Calu3 (cell line): ENCODE measurements at places on chromosomes 6 and 20.

DNA sequence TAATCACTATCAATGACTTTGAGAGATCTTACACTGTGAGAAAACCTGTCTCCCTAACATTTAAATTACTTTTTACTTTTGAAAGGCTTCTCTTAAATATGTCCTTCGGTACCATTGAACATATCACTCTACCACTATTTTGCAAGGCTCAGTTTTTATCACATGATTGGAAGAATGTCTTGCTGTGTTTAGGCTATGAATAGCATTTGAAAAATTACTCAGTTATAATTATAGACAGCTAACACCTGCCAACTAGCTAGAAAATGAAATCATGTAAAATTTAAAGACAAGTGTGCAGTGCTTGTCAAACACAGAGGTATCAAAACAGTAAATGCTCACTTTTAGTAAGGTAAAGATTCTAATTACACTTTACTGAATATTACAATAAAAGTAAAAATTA, 11.0 kb downstream of the SESN1 start:
- no peaks in the 10 kb centered on the region for H3K36me3 ChIP-seq
- no peaks in the 10 kb centered on the region for H3K27me3 ChIP-seq
- no peak overlapping the region for H3K4me3 ChIP-seq
- no peak for DNase-seq
- H3K27ac ChIP-seq = no peak overlapping the region

- H3K4me1 ChIP-seq = no peaks in the 10 kb centered on the region
- no peak overlapping the region for H3K27ac ChIP-seq
- no peaks in the 10 kb centered on the region for H3K36me3 ChIP-seq
- no peaks in the 10 kb centered on the region for H3K27me3 ChIP-seq
- no peak for DNase-seq
These were observed 171.3 kb downstream of the TPBG start for GRCh38 chr6:82534876-82535275.

GRCh38 chr20:18686696-18687095, 98.8 kb downstream of the DTD1 start:
- no peaks in the 10 kb centered on the region for H3K36me3 ChIP-seq
- H3K27ac ChIP-seq = no peak overlapping the region
- H3K27me3 ChIP-seq = no peaks in the 10 kb centered on the region
- no peak overlapping the region for H3K4me3 ChIP-seq
- DNase-seq = no peak

GRCh38 chr6:62265906-62266525, 20.0 kb downstream of the KHDRBS2 start:
- no peak overlapping the region for H3K27ac ChIP-seq
- no peaks in the 10 kb centered on the region for H3K36me3 ChIP-seq
- H3K27me3 ChIP-seq = no peaks in the 10 kb centered on the region
- DNase-seq = no peak

GRCh38 chr6:46138281-46138680, 8.5 kb downstream of the ENPP4 start:
- no peak overlapping the region for H3K27ac ChIP-seq
- no peaks in the 10 kb centered on the region for H3K27me3 ChIP-seq
- DNase-seq = no peak
- H3K4me3 ChIP-seq = no peak overlapping the region
- no peaks in the 10 kb centered on the region for H3K36me3 ChIP-seq

GRCh38 chr20:1900321-1900801, 5.2 kb downstream of the SIRPA start:
- no peak overlapping the region for H3K4me3 ChIP-seq
- no peaks in the 10 kb centered on the region for H3K27me3 ChIP-seq
- H3K27ac ChIP-seq = no peak overlapping the region
- H3K4me1 ChIP-seq = peaks cover 30% of the 10 kb centered on the region

DNA sequence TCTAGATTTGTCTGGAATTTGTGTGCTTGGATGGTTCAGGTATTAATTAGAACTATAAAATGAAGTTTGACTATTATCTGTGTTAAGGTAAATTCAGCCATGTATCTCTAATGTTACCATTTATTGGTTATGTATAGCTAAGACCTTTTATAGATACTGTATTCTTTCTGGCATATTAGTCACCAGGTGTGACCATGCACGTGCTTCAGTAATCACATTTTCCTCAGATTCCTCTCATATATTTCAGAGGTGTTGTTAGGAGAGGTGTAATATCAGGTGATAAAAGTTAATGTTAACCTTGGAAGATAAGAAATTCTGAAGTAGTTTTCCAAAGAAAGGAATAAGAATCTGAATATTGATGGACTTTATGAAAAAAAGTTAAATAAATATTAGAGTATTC, 194.5 kb upstream of the KHDRBS2 start:
- H3K4me3 ChIP-seq = no peak overlapping the region
- H3K4me1 ChIP-seq = no peaks in the 10 kb centered on the region
- H3K36me3 ChIP-seq = no peaks in the 10 kb centered on the region
- DNase-seq = no peak

DNA sequence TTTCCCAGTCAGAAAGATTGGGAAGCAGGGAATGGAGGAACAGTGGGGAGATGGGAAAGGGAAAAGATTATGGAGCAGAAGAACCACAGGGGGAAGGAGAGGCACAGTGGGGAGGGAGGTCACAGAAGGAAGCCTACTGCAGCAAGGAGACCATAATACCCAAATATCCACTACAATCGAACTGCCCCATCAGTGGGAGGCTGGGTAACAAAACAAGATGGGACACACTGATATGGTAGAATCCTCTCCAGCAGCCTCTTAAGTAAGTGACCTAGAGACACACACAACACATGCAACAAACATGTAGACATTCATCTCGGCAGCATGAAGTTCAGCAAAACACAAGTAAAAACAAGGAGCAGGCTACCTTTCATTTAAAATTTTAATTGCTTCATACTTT, 4.8 kb upstream of the FOXP4 start:
- peaks cover 20% of the 10 kb centered on the region for H3K36me3 ChIP-seq
- no peak overlapping the region for H3K4me3 ChIP-seq
- no peaks in the 10 kb centered on the region for H3K27me3 ChIP-seq

DNA sequence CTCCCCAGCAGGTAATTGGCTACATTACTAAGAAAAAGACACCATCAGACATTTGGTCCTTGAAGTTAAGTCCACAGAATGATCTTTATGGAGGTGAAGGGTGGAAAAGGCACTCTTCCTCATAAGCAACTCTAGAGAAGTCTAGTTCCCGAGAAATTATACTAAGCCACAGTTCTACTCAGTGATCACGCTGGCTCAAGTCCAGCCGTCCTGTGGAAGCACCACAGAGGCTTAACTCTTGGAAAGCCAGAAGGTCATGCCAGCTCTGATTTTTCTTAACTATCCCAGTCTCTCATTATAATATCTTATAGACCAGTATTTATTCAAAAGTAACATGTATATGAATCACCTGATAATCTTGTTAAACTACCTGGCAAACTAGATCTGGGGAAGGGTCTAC, 258.5 kb downstream of the EYA4 start:
- H3K4me1 ChIP-seq = peaks cover 19% of the 10 kb centered on the region
- H3K27ac ChIP-seq = no peak overlapping the region
- no peak overlapping the region for H3K4me3 ChIP-seq
- no peaks in the 10 kb centered on the region for H3K27me3 ChIP-seq
- no peaks in the 10 kb centered on the region for H3K36me3 ChIP-seq
- DNase-seq = no peak

DNA sequence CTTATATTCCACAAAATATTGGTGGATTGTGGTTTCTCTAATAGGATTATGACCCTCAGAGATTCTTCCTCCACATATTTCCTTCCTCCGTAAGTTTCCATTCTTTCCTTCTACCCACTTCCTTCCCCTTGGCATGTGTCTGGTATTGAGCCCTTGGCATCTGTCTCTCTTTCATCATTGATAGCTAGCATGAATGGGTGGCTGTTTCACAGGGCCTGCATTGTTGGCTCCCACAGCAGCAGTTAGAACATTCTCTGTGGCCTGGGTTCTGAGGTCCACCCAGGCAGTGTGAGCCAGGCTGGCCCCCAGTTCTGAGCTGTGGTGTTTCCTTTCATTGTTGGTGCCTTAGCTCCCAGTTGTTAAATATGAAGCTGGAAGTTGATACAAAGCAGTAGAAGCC, 125.3 kb downstream of the ANKS1A start:
- no peak overlapping the region for H3K4me3 ChIP-seq
- no peak overlapping the region for H3K27ac ChIP-seq
- no peak for DNase-seq

- H3K4me1 ChIP-seq = no peaks in the 10 kb centered on the region
- H3K36me3 ChIP-seq = no peaks in the 10 kb centered on the region
- H3K27ac ChIP-seq = no peak overlapping the region
These were observed 125.2 kb upstream of the RALGAPA2 start for GRCh38 chr20:20837574-20838021.

DNA sequence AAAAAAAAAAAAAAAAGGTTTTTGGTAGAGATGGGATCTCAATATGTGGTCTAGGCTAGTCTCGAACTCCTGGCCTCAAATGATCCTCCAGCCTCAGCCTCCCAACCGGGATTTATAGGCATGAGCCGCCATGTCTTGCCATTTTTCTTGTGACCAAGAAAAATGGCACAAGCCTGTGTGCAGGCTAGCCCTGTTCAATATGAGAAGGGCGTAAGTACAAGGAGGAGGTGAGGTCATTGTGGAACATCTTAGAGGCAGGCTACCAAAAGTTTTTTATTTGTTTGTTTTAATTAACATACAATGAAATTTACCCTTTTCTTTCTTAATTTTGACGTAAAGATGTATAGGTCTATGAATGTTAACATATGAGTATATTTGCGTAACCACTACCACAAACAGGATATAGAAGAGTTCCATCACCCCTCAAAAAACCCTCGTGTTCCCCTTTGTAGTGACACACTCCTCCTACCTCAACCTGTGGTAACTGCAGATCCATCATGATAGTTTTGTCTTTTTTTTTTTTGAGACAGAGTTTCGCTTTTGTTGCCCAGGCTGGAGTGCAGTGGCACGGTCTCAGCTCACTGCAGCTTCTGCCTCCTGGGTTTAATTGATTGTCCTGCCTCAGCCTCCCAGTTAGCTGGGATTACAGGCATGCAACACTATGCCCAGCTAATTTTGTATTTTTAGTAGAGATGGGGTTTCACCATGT, 28.3 kb upstream of the KIF3B start:
- H3K27ac ChIP-seq = no peak overlapping the region
- DNase-seq = no peak
- no peaks in the 10 kb centered on the region for H3K36me3 ChIP-seq
- no peak overlapping the region for H3K4me3 ChIP-seq
- H3K27me3 ChIP-seq = no peaks in the 10 kb centered on the region
- no peaks in the 10 kb centered on the region for H3K4me1 ChIP-seq

- no peaks in the 10 kb centered on the region for H3K36me3 ChIP-seq
- peak overlapping the region; percentile 4 for H3K27ac ChIP-seq
- no peaks in the 10 kb centered on the region for H3K27me3 ChIP-seq
- no peak for DNase-seq
- peaks cover 10% of the 10 kb centered on the region for H3K4me1 ChIP-seq
- no peak overlapping the region for H3K4me3 ChIP-seq
These were observed 191.4 kb downstream of the CENPW start for GRCh38 chr6:126531286-126531685.

- H3K27ac ChIP-seq = no peak overlapping the region
- H3K27me3 ChIP-seq = no peaks in the 10 kb centered on the region
- no peaks in the 10 kb centered on the region for H3K4me1 ChIP-seq
- DNase-seq = no peak
These were observed 698.5 kb downstream of the FRK start for GRCh38 chr6:115362234-115362633.

DNA sequence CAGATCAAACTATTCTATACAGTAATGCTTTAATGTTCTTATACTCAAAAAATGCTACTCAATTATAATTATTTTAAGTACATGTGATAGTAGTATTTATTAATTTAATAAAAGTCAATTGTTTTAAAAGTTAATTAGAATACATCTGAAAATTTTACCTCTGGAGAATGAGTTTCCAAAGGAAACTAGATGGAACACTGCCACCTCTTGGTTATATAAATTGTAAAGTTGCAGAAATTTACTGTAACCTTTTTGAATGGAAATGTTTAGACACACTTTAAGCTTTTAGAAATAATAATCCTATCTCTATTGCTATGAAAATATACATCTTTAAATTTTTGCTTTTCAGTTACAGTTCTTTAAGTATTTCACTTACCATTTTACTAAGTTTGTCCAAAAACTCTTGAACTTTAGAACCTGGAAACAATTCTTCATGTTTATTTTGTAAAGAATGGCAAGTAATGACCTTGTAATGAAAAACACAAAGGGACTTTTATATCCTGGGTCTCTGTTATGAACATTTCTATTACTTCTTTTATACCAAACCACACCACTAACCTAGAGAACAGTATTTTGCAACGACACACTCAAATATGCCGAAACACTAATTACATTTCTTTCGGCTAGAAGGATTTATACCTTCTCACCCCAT, 10.9 kb upstream of the BMP5 start:
- DNase-seq = no peak
- H3K36me3 ChIP-seq = no peaks in the 10 kb centered on the region
- H3K27ac ChIP-seq = no peak overlapping the region
- no peak overlapping the region for H3K4me3 ChIP-seq
- H3K4me1 ChIP-seq = peaks cover 18% of the 10 kb centered on the region

DNA sequence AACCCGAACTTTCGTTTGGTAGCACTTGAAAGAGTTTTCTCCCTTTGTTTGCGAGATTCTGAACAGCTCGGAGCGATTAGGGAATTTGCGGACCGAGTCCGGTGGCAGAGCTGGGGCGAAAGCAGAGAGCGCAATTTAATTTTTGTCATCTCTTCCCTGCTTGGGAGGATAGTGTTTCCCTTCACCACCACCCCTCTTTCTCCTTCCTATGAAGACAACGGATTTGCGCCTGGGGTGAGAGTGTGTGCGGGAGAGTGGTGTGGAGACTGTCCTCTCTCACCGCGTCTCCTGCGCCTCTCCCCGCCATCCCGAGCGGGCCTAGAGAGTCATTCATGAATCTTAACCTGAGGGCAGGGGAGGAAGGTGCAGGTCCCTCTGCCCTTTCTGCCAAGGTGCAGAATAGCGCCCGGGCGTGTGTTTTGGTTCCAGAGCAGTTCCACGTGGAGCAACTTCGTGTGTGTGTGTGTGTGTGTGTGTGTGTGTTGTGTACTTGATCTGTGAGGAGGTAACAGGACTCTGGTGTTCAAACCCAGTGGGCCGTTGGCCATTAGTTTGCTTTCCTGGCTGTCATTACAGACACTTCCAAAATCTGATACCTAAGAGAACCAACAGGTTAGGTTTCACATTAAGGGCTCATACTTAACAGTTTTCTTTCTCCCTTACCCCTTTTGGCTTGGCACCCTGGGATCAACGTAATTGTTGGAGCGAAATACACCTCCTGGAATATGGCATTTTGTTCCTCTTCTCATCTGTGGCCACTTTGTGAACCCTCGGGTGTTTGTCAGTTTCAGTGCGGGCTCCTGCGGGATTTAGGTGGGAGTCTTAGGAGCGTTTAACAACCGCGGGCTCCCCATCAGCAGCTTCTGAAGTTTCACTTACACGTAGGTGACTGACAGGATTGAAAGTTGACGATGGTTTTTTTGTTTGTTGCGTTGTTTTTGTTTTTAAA, 1.8 kb downstream of the EYA4 start:
- H3K27me3 ChIP-seq = no peaks in the 10 kb centered on the region
- H3K4me3 ChIP-seq = peak overlapping the region; percentile 67
- peak; percentile 43 for DNase-seq
